ENCODE measurements at places on chromosomes 4 and X.

DNA sequence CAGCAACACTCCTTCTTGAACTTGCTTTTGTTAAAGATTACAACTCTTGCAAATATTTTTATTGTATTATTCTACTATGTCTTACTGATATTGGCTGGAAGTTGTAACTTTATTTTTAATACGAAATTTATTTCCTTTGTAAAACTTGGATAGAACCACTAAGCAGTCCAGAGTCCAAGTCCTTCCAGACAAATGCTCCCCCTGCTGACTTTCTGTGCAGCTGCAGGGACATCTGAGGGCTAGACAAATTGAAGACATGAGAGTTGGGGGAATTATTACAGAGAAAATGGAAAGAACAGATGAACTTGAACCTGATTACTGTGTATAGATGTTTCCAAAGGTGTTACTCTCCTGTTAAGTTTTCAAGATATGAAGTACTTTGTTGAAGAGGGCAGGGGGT, 238.8 kb downstream of the GRIA3 start:
- peak; percentile 51 for DNase-seq

DNA sequence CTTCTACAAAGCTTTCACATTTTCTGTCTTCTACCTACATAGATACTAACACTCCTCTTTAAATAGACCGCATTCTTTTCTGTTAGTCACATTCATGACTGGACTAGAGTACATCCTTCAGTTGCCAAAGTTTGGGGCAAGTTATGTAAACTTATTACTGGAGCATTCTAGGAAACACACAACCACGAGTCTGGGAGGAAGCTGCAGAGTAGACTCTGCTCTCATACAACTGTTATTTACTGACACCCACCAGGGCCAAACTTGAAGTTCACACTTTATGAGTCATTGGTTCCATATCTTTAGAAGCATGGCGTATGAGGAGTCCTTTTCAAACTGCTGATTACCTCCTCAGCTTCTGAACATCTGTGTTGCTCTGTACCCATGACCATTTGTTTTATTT, 87.0 kb downstream of the RNF150 start:
- DNase-seq = peak; percentile 85

- peak; percentile 81 for DNase-seq
Observed at GRCh38 chrX:118726887-118727685, at the start of gene IL13RA1. Gene IL13RA1 (plus strand): TSS chrX:118727606. CDS start chrX:118727639, 33 bp downstream.

- peak; percentile 63 for DNase-seq
Observed at GRCh38 chrX:10582945-10583344, 37.4 kb downstream of the MID1 start.

GRCh38 chrX:135307171-135307570, 2.1 kb upstream of the ETDC start:
- no peak for DNase-seq

DNA sequence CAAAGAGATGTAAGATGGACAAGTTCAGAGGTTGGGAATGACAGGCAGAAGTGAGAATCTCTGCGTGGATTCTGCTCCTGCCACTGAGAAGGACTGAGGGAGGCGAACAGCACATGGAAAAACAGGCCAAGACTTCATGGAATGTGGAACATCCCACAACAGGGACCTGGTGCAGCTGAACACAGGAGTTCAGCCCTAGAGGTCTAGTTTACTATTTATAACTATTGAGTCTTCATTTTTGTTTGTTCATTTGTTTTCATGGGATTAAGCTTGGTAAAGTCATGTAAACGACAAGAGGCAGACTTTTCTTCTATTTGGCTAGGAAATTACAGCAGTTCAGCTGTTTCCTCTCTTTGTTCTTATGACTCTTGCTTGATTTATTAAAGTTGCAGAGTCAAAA, 234.5 kb downstream of the MAML3 start:
- DNase-seq = peak; percentile 80

DNA sequence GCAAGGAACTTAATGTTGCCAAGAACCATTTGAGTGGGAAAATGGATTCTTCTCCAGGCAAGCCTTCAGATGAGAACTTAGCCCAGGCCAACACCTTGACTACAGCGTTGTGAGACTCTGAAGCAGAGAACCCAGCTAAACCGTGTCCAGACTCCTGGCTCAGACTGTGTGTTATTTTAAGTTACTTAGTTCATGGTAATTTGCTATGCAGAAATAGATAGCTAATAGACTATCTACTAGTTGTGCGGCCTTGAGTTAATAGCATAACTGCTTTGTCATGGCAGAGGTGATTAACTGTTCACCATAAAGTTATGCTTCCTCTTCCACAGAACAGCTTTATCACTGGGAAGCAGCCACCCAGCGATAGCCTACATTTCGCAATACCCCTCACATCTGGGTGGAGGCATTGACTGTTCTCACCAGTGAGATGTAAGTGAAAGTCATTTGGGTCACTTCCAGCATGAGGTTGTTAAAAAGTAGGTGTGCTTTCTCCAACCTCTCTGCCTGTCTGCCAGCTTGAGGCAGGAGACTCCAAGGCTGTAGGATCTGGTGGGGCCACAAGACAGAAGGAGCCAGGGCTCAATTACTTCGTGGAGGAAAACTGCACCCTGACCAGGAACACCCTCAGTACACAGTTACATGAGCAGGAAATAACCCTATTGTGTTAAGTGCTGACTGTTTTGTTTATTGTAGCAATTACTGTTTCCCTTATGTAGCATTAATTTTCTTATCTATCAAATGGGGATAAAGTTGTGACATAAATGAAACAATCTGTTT, 94.2 kb downstream of the GPAT3 start:
- DNase-seq = peak; percentile 77

DNA sequence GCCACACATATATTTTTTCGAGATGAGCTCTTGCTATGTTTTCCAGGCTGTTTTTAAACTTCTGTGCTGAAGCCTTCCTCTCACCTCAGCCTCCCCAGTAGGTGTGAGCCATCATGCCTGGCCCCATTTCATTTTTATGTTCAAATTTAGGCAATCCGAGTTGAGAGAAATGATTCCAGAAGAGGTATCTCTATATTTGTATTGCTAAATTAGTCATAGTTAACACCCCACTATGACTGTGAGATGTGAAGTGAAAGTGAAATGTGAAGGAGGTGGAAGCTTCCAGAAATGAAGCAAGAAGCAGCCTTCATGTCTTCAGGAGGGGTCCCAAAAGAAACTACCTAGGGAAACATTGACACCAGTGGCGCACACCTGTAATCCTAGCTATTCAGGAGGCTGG, 17.7 kb downstream of the APELA start:
- no peak for DNase-seq

- DNase-seq = peak; percentile 91
Observed at GRCh38 chr4:8221476-8221875, 22.4 kb downstream of the SH3TC1 start.

DNA sequence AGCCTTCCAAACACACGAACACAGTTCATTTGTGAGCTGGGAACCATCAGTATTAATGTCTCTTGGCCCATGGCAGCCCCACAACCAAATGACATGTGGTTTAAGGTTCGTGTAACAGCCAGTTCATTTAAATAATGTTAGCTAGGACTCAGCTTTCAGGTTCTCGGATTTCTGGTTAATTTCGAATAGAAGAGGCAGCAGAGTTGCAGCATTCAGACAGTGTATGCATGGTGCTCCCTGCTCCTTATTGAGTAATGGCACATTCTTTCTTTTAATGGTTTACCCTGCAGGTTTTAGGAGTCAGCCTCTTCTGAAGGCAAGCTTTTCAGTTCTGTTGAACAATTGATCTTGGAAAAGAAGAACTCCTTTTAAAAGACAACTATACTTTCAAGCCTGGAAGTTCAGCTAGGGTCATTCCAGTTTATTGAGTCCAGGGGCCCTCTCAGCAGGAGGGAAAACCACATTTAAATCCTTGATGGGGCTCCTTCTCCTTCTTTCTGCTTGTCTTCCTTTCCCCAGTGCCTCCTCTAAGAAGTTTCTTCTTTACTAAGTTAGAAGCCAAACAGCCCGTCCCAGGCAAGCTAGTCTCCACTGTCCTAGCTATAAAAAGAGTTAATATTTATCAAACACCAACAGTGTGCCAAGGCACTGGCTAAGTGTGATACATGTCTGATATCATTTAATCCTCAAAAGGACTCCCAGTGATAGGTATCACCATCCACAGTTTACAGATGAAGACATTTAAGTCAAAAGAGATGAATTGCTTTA, 5.0 kb upstream of the RNF175 start:
- DNase-seq = no peak

- DNase-seq = no peak
Observed at GRCh38 chr4:8754634-8755589, 116.7 kb downstream of the HMX1 start.

DNA sequence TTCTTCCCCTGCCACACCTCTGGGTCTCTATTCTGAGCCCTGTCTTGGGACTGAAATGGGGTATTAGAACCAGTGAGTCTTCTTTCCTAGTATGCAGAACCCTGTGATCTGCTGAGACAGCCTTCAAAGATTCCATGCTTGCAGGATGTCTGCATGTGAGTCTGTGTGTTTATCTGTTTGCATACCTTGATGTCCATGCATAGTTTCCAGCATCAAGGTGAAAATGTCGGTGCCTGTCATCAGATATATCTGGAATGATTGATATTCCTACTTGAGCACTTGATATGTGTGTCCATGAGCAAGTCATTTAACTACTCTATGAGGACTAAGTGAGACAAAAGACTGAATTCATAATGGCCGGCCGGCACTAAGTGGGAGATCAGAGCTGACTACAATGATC, 117.0 kb upstream of the HS3ST1 start:
- no peak for DNase-seq

GRCh38 chr4:72857787-72858186, 211.7 kb downstream of the COX18 start:
- peak; percentile 76 for DNase-seq

DNA sequence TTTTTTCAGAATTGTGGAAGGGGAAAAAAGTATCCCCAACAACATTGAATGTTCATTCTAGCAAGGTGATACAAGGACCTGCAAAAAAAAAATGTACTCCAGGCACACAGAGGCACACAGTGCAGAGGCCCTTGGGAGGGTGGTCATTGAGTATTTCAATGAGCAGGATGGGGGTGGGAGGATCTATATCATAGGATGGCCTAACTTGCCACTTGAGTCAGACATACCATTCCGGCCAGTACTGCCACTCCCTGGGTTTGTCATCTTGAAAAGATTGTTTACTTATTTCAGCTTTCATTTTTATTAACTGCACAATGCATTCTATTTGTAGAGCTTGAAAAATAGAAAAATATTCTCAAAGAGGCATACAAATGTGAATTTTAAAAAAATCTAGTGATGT, 18.7 kb downstream of the ZNF595 start:
- DNase-seq = no peak

- peak; percentile 18 for DNase-seq
Observed at GRCh38 chr4:65033899-65034298, 624.6 kb upstream of the TECRL start.

- DNase-seq = no peak
Observed at GRCh38 chr4:1031956-1032795, 20.8 kb downstream of the FGFRL1 start.

DNA sequence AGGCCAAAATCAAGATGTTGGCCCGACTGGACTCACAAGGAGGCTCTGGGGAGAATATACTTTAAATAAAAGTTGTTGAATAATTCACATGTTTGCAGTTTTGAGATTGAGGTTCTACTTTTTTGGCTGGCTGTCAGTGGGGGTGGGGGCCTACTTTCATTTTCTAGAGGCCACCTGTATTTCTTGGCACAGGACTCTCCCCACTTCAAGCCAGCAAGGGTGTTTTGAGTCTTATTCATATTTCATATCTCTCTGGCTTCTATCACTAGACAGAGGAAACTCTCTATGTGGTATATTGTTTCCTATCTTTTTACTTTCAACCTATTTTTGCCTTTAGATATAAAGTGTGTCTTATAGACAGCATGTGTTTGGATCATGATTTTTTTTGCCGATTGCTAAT, 266.4 kb downstream of the PRR32 start:
- DNase-seq = no peak

GRCh38 chrX:77446029-77446585, 1.1 kb upstream of the FGF16 start:
- no peak for DNase-seq

- no peak for DNase-seq
Observed at GRCh38 chrX:68717663-68718442, 70.4 kb downstream of the STARD8 start.

DNA sequence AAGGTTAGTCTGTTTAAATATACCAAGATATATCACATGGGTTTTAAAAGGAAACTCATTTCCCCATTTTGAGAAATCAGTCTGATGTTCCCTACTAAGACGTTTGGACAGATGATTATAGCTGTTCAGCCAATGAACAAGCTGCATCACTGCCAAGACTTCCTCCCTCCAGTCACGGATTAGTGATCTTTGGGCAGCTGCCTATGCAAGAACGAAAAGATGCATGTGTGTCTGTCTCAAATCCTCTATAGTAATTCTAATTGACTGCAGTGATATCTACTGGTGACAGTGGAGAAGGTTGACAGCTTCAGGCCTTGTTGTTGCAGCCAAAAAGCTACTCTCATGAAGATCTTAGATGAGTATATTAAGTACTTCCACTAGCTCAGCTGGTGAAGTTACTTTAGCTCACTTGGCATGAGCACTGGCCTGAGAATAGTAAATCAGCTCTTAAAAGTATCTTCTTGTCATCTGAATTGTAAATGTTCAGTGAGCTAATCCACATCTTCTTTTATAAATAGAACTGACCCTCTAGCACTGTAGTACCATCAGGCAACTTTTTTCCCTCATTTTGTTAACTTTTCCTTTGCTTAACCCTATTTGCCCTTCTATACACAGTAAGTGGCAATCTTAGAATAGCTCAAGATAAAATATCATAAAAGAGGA, 134.5 kb upstream of the PCDH10 start:
- DNase-seq = no peak

- peak; percentile 96 for DNase-seq
Observed at GRCh38 chrX:13110433-13111324, 66.3 kb upstream of the FAM9C start.

DNA sequence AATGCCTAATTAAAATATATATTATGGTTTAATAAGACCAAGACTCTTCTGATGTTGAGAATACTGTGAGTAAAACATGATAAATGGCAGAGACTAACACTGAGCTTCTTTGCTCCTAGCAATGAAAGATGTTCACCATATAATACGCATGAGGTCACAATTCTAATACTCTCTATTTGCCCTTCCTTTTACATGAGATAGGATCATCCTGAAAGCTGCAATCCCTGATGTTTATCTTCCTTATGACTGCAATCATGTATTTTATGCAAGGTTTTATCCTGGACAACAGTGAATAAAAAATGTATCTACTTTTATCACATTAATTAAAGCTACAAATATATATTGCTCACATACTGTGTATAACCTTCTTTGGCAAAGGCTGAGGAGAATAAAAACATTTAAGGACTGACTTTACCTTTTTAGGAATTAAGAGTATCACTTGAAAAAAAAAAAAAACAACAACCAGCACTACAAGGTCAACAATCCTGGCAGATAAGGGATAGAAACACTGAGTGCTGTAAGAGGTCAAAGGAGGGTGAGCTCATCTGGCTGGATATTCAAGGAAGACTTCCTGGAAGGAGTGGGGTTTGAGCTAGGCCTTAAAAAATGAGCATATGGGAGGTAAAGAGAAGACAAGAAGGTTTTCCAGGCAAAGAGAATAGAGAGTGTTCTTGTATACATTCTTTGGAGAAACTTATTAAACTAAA, 99.9 kb downstream of the AREG start:
- DNase-seq = peak; percentile 80

- DNase-seq = no peak
Observed at GRCh38 chr4:5964030-5964429, 54.2 kb downstream of the C4orf50 start.
